Stimulated activated CD8-positive, alpha-beta memory T cell treated with anti-CD3 and anti-CD28 coated beads, Interleukin-4, amount 100 ng/mL, for 24 hours (primary cell): ENCODE measurements at places on chromosomes 2 and 18.

DNA sequence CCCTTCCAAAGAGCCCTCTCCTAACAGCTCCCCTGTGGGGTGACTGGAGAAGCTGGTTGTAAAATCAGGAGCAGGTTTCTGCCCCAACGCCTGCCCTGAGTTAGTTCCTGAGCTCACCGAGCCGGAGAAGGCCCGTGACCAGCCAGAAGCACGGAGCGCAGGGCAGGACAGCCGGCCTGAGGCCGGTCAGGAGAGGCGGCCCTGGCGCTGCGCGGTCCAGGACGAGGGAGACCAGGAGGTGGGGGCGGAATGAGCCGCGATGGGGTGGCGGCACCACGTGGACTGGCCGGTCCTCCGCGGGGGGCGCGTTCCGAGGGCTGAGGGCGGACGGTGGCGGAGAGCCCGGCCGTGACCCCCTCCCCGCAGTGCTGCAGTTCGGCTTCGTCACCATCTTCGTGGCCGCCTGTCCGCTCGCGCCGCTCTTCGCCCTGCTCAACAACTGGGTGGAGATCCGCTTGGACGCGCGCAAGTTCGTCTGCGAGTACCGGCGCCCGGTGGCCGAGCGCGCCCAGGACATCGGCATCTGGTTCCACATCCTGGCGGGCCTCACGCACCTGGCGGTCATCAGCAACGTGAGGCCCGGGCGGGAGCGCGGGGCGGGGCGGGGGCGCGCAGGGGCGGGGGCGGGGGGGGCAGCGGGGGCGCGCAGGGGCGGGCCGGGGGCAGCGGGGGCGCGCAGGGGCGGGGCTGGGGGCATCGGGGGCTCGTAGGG lies 29.0 kb downstream of the ANO7 start:
- DNase-seq = no peak

DNA sequence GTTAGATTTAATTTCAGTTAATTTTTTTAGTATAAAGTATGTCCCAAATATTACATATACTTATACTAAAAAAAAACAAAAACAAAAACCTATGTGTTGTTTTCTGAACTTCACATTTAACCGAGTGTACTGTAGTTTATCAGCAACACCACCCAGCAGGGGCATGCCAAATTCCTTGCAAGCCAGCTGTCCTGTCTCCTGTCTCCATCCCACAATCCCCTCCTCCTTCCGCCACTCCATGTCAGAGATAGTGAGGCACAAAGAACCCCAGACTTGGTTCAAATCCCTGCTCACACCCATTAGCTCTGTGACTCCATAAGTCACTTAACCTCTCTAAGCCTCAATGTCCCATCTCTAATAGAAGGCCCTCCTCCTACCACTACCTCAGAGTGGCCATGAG lies 9.4 kb downstream of the CHST10 start:
- DNase-seq = no peak

DNA sequence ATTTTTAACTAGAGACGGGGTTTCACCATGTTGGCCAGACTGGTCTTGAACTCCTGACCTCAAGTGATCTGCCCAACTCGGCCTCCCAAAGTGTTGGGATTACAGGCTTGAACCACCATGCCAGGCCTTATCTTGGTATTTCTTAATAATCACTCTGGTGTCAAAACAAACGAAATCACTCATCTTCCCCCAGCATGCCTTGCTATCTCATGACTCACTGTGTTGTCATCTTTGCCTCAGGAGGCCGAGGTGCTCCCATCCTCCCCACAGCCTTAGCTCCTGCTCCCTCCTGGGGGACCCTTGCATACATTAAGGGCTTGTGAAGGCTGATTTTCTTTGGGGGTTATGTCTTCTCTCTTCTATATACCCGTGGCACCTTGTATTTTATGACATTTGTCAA lies 250.1 kb upstream of the DPP10 start:
- no peak for DNase-seq

- no peak for DNase-seq
Observed at GRCh38 chr2:8263901-8264300, 418.0 kb upstream of the ID2 start.

DNA sequence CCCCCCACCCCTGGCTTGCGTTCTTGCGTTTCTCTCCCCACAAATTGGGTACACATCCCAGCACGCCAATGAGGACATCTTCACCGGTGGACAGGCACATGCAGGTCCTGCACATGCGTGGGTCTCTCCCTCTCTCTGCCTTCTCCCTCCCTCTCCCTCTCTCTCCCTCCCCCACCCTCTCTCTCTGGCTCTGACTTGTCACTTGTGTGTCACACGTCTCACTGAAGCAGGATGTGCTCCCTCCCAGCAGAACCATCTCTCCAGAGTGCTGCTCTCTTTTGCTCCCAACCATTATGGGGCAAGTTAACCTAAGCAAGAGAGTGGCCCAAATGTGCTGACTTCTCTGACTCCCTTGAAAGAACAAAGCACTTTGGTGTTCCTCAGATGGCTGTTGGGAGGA lies 120.8 kb upstream of the CAB39 start:
- no peak for DNase-seq

DNA sequence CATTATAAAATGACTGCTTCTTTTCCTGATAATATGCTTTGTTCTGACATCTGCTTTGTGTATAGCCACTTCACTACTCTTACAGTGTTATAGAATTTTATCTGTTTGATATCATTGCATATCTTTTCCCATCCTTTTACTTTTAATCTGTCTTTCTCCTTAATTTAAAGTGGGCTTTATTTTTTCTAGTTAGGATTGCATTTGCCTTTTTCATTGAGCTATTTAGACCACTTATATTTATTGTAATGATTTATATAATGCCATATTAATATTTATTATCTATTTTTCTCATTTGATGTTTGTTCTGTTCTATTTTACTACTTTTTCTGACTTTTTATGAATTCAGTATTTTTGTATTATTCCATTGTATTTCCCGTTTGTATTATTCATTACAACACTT lies 758.7 kb downstream of the TMEM182 start:
- no peak for DNase-seq

GRCh38 chr2:98866033-98866432 lies 70.0 kb downstream of the CRACDL start:
- DNase-seq = no peak
